ENCODE measurements at places on chromosomes 11 and 22.

- DNase-seq, result no peak
These were observed 117.8 kb downstream of the INSC start for GRCh38 chr11:15232496-15232895.

- DNase-seq, result no peak
These were observed 58.4 kb upstream of the RCN1 start for GRCh38 chr11:32032478-32032877.

- DNase-seq, result no peak
These were observed 127.9 kb upstream of the CEP126 start for GRCh38 chr11:101786916-101787315.

GRCh38 chr11:72838691-72839305, 24.6 kb downstream of the ATG16L2 start:
- DNase-seq, result no peak

- DNase-seq, result no peak
These were observed 77.0 kb downstream of the ME3 start for GRCh38 chr11:86595451-86595850.

DNA sequence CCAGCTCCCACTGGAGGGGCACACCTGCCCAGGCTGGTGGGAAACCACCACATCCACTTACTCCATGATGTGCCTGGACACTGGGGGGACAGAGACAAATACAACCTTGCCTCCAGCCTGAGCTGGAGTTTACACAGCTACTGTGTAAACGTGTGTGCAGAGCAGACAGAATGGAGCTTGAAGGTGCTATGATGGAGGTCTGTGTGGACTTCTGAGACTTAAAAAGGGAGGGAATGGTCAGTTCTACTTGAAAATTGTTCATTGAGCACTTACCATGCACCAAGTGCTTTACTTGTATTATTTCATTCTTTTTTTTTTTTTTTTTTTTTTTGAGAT, 11.2 kb downstream of the CDCA5 start:
- no peak for DNase-seq

GRCh38 chr11:28777126-28777525, 668.9 kb downstream of the METTL15 start:
- DNase-seq, result no peak

- DNase-seq, result no peak
These were observed 80.3 kb downstream of the BTBD10 start for GRCh38 chr11:13382751-13383150.

- no peak for DNase-seq
These were observed 33.5 kb upstream of the GAL start for GRCh38 chr11:68650801-68651200.

DNA sequence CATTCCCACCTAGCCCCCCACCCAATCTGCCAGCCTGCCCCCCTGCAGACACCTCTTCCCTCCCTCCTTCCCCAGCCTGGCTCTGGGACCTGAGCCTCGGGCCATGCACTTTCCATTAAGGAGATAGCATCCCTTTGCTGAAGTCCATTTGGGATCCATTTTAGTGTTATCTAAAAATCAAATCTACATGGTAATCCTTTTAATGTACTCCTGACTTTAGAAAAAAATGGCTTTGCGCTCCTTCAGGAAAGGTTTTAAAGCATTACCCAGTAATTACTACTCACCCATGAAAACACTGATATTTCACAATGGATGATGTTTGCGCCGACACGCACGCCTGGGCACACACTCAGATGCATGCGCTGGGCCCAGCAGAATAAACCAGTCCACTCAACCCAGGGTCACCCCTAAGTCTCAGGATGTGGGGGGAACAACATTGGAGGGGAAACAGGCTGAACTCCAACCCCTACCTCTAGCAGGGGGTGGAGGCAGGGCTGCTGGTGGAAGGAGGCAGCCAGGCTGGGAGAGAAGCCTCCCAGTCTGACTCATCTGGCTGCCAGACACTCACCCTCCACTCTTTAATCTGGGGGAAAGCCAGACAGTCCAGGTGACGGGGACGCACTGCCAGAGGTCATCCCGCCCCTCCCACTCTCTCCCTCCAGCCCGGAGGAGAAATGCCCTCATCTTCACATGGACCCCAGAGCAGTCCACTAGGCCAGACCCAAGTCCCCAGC, 29.8 kb downstream of the LMO1 start:
- DNase-seq, result peak; percentile 87

GRCh38 chr11:68387840-68388239, 72.7 kb upstream of the PPP6R3 start:
- DNase-seq, result no peak

GRCh38 chr11:75631086-75631730, 37.6 kb downstream of the MAP6 start:
- no peak for DNase-seq

- no peak for DNase-seq
These were observed 33.3 kb downstream of the RBFOX2 start for GRCh38 chr22:35995348-35995747.

- DNase-seq, result peak; percentile 60
These were observed 8.6 kb upstream of the UPB1 start for GRCh38 chr22:24486501-24486921.

DNA sequence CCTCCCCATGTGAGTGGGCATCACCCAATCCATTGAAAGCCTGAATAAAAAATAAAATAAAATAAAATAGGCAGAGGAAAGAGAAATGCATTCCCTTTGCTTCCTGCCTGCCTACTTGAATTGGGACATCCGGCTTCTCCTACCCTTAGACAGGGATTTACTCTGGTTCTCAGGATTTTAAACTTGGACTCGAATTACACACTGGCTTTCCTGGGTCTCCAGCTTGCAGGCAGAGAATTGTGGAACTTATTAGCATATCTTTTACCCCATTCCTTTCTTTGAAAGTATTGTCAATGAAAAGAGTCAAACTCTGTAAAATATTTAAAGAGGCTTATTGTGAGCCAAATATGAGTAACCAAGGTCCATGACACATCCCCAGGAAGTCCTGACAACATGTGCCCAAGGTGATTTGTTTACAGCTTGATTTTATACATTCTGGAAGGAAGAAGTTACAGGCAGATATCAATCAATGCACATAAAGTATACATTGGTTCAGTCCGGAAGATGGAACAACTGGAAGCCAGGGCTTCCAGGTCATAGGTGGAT, 78.4 kb upstream of the CCDC90B start:
- no peak for DNase-seq

GRCh38 chr11:35412285-35412684, 7.1 kb downstream of the SLC1A2 start:
- DNase-seq, result peak; percentile 17

DNA sequence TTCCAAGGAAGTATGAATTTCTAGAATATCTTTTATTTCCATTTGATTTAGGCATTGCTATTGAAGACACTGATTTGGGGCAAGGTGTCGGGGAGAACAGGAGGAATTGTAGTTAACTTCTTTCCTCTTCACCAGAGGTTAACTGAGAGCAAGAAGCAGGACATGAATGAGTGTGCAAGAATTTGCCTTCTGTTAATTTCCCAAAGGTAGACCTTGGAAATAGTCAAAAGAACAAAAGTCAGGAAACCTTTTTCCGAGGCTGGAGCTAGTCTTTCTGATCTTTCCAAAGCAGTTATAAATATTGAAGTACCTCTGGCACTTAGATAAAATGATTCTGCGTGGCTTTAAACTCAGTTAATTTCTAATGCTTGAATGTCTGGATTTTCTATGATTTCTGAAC, 66.9 kb downstream of the MTMR3 start:
- no peak for DNase-seq

DNA sequence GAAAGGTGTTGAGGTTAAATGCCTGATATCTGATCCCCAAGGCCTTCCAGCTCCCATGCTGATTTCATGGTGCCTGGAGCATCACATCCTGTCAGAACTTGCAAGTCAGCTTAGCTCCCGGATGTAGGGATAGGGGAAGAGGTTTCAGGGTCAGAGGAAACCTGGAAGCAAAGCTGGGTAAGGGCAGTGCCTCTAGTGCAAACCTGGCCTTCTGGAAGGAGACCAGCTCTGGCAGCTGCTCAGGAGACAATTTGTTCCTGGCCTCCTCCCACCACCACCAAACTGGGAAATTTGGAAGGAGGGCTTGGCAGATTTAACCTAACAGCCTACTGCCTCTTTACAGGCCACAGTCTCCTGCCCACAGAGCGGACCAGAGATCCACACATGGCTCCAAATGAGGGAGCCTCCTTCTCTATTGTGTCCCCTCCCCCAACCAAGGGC, 9.2 kb upstream of the TSKU start:
- no peak for DNase-seq

GRCh38 chr22:31313366-31314147, 21.3 kb upstream of the PIK3IP1 start:
- DNase-seq, result peak; percentile 44

DNA sequence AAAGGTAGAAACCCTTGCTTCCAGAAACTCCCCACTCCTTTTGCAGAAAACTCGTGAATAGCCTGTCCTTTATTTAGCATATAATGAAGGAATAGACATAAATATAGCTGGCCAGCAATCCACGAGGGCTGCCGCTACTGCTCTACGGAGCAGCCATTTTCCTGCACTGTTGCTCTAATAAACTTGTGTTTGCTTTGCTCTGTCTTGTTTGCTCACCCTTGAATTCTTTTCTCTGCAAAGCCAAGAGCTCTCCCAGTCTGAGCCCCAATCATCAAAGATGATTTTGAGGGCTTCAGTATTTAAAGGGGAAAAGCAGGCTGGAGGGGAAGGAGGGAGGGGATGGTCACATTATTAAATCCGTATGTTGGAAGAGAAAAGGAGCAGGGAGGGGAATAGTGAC, 16.6 kb upstream of the CHKA start:
- no peak for DNase-seq

GRCh38 chr22:17726928-17727897, 47.1 kb downstream of the BID start:
- DNase-seq, result no peak

DNA sequence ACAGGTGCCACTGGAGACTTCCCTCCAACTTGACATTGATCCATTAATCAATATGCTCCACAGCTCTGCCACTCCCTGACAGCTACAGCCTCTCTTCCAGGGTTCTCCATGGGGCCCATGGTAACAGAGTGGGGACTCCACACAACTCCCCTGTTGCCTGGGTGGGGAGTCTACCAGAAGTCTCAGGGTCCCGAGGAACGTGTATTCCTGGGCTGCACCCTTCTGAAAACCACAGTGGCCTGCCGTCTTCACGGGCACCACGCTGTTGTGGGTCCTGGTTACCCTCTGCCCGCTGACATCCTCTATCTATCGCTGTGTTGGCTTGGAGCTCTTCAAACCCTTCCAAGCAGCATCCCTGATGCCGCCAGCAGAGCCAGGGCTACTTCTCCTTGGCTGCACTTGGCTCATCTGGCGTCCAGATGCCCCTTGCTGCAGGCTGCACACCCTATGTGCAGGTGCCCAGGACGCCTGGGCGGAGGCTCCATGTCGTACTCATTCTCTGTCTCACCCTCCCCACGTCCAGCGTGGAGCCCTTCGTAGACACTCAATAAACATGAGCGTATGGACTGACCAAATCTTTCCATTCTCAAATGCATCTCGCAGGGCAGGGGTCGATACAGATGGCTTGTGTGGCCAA, 1341.8 kb downstream of the TBC1D22A start:
- DNase-seq, result no peak

- DNase-seq, result no peak
These were observed 2.2 kb downstream of the PLCB3 start for GRCh38 chr11:64253481-64253880.

DNA sequence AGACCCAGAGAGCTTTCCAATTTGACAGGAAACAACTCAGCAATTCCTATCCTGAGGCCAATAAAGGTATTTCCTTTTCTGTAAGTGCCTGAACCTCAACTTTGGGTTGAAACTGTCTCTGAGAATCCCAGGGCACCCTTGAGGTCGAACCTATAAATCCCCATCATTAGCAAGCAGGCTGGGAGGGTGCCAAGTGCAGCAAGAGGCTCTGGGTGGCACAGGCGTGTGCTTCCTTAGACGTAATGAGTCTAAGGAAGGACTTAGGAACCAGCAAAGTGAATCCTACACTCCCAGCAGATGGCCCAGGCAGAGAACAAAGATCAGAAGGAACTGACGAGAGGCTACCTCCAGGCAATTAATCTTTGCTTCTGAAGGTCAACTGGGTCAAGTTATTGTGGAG, 234.3 kb upstream of the NARS2 start:
- DNase-seq, result no peak

- DNase-seq, result no peak
These were observed 32.5 kb downstream of the NOX4 start for GRCh38 chr11:89458716-89459115.

DNA sequence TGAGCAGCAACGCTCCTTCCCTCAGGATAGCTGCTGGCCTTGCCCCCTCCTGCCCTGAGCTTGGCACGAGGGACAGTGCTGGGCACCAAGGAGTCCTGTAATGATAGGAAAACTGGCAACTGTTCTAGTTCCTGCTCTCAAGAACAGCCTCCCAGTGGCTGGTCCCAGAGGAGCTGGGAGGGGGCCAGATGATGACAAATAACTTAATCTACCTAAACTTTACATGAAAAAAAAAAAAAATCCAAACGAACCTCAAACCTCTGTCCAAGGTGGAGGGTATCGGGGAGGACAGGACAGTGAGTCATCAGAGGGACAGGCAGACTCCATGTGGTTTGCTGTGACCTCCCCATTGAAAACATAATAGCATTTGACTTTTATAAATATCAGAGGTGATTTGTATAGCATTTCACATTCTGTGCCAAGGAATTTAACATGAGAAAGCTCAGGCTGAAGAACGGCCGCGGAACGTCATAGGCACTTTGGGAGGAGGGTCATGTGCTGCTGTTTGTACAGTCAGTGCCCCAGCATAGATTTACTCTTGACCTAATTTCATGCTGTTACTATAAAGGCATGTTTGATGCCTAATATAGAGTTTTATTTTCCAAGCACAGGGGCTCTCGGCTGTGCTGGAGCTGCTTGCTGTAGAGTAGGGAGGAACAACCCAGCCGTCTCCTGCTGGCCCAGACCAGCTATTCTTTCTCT, 98.2 kb upstream of the NNMT start:
- DNase-seq, result peak; percentile 60

GRCh38 chr11:91837411-91838330, 386.9 kb upstream of the FAT3 start:
- no peak for DNase-seq

GRCh38 chr11:94776351-94777321, 8.5 kb downstream of the AMOTL1 start:
- DNase-seq, result peak; percentile 47

- no peak for DNase-seq
These were observed 13.4 kb downstream of the IL18 start for GRCh38 chr11:112150517-112150916.

- no peak for DNase-seq
These were observed 113.9 kb downstream of the ARL14EP start for GRCh38 chr11:30436801-30437200.
